ENCODE measurements at places on chromosomes 11 and 22.

GRCh38 chr22:48192920-48193319 is 1430.5 kb downstream of the TBC1D22A start:
- no peak for DNase-seq

GRCh38 chr11:5476186-5476819 is 12.2 kb upstream of the OR52D1 start:
- peak; percentile 53 for DNase-seq

GRCh38 chr11:86801364-86801763 is 1.0 kb downstream of the PRSS23 start:
- no peak for DNase-seq

GRCh38 chr22:46055911-46056545 is 79.1 kb upstream of the WNT7B start:
- peak; percentile 48 for DNase-seq

GRCh38 chr22:25409240-25409639 is 155.2 kb upstream of the GRK3 start:
- DNase-seq, result no peak

DNA sequence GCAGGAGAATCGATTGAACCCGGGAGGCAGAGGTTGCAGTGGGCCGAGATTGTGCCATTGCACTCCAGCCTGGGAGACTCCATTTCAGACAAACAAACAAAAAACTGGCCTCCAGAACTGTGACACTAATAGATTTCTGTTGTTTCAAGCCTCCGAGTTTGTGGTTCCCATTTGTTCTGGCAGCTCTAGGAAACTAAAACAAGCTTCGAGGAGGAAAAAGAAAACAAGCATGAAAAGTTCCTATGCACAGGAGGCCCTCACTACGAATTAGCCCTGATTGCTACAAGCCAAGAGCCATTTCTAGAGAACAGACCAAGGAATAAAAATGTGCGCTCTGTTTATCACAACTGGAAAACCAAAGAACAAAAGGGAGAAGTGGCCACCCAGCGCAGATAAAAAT is 47.8 kb upstream of the SHANK2 start:
- no peak for DNase-seq

GRCh38 chr11:7579361-7579791 is 65.6 kb downstream of the PPFIBP2 start:
- peak; percentile 48 for DNase-seq

DNA sequence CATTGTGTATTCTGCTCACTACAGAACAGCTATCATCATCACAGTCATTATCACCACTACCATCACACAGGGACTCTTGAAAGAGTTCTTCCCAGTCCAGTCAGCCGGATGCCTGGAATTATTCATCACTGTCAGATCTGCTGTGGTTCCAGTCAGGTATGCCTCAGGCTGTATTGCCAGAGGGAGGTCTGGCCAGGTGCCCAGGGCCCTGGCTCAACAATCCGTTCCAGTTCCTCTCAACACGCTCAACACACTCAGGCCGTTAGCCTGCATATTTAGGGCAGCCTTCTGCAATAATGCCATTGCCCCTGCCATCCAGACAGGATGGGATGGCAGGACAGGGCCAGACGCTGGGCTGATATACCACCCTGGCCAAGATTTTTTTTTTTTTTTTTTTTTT is 28.6 kb upstream of the RASL10A start:
- peak; percentile 93 for DNase-seq

DNA sequence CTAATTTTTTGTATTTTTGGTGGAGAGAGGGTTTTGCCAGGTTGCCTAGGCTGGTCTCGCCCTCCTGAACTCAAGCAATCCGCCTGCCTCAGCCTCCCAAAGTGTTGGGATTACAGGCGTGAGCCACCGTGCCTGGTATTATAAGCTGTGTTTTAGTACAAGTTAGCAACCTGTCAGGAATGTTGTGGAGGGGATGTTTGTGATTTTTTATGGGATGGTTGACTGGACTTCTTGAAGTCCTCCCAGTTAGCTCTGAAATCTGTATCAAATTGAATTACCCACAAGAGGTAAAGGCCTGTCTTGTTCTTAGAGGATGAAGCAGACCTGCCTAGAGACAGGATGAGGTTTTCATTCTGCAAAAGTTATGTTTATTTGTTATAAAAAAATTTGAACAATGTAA is 34.1 kb upstream of the IL18BP start:
- no peak for DNase-seq

DNA sequence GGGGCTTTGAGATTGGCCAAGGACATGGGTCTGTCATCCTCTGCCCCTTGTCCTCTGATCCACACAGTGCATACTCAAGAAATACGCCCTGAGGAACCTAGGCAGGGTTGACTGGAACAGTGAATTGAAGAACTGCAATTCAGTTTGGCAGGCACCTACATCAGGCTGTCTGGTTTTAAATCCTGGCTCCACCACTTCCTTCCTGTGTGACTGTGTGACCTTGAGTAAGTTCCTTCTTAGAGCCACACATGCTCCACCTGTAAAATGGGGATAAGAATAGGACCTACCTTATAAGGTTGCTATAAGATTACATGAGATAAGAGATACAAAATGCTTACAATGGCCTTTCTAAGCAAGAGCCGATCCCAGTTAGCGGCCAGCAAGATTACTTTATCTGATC is 15.8 kb upstream of the TCF20 start:
- DNase-seq, result no peak

DNA sequence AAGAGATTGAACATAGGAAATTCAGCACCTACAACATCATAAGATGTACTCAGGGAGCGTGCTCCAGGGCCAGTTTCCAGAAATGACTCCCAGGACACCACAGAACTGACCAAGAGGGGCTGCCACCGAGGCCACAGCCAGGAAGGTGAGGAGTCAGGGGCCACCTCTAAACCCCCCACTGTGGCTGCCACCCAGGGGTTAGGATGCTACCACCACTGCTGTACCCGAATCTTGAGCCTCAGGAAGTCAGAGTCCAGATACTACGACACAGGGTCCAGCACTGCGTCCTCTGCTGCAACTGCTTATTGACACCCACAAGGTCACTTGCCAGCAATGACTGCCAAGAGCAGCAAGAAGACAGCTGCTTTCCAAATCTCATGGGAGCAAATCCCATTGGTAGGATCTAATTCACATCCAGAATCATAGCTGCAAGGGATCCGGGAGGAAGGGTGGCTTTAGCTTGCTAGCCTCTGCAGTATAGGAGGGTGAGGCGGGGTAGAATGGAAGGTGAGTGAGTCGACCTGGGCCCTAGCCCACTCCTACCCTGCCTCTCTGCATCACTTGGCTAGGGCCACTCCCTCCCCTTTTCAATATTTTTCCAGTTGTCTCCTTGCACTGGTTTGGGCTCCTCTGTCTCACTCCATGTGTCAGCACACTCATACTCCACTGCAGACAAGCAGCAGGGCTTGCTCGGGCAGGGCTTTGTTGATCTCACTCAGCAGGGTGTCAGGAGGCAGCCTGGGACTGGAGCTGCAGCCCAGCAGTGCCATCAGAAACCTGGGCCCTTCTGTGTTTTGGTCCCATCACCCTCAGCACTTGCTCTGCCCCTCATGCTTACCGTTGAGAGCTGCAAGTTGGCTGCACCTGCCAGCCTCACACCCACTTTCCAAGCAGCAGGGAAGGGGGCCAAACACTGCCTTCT is 18.1 kb upstream of the CYTH4 start:
- DNase-seq, result no peak

GRCh38 chr11:111627591-111627990 is 25.3 kb downstream of the SIK2 start:
- DNase-seq, result peak; percentile 47

DNA sequence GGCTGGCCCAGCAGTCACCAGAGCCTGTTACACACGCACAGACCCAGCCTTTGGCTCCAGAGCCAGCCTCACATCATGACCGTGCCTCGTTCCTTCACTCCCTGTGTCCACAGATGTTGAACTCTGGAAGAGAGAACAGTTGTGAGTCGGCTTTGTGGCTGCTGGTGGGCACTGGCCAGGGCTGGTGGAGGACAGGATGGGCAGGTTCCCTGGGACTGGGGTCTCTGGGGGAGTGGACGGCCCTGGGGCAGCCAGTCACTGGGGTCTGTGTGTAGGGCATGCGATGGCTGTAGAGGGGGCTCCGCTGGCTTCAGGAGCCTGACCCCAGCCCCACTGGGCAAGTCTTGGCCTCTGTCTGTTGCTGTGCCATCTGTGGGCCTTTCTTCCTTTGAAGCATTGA is 1070.1 kb downstream of the BRD1 start:
- no peak for DNase-seq

DNA sequence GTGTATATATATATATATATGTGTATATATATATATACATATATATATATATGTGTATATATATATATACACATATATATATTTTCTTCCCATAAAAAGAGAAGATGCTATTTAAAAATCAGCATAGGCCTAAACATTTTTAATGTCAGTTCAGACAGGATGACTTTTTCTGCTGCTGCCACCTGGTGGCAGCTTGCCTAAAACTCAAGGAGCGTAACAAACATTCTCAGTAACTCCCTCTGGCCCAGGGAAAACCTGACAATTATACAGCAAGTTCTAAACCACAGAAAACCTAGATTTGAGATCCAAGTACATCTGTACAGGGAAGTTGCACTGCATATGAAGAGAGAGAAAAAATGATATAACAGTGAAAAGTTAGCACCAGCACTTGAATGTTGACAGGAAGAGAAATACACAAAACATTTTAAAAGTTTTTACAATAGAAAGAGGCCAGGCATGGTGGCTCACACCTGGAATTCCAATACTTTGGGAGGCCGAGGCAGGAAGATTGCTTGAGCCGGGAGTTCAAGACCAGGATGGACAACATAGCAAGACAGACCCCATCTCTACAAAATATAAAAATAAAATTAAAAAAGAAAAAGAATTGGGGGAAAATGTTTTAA is 16.6 kb downstream of the OR8A1 start:
- peak; percentile 58 for DNase-seq

GRCh38 chr11:46597155-46597554 is 3.3 kb upstream of the AMBRA1 start:
- no peak for DNase-seq

DNA sequence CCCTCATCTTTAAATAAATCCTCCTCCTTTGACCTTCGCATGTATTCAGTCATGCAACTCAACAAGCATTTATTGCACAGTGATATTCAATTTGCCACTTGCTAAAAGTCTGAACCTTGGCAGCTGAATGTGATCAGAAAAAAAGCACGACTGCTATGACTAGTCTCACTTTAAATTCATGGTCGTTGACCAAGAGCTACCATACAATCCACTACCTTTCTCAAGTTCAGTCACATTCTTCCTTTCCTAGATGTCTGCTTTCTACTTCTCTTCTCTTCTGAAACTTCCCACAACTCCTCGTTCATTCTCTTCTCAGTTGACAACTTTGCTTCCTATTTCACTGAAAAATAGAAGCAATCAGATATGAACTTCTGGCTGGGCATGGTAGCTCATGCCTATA is 2.0 kb upstream of the SAA1 start:
- no peak for DNase-seq

DNA sequence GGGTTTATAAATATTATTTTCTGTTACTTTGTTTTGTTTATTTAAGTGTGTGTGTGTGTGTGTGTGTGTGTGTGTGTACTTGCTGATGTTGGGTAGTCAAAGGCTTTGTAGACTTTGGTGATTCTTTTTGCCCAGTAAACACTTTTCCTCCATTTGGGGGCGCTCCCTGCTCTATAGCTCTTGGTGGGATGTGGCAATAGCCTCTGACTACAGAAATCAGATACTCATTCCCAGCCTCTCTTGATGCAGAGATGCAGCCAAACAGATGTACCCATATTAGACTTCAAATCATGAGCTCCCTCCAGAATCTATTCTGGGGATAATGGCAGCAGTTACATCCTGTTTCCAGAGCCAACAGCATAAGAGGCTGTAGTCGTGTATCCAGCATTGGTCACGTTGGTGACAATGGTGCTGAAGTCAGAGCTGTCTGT is 33.4 kb upstream of the APOL5 start:
- peak; percentile 38 for DNase-seq

- no peak for DNase-seq
Observed at GRCh38 chr11:124759266-124760204, 2.6 kb downstream of the ESAM start.

GRCh38 chr11:129286813-129287212 is 88.8 kb upstream of the BARX2 start:
- DNase-seq, result no peak

GRCh38 chr11:35478471-35479091 is 46.8 kb downstream of the PAMR1 start:
- DNase-seq, result no peak

DNA sequence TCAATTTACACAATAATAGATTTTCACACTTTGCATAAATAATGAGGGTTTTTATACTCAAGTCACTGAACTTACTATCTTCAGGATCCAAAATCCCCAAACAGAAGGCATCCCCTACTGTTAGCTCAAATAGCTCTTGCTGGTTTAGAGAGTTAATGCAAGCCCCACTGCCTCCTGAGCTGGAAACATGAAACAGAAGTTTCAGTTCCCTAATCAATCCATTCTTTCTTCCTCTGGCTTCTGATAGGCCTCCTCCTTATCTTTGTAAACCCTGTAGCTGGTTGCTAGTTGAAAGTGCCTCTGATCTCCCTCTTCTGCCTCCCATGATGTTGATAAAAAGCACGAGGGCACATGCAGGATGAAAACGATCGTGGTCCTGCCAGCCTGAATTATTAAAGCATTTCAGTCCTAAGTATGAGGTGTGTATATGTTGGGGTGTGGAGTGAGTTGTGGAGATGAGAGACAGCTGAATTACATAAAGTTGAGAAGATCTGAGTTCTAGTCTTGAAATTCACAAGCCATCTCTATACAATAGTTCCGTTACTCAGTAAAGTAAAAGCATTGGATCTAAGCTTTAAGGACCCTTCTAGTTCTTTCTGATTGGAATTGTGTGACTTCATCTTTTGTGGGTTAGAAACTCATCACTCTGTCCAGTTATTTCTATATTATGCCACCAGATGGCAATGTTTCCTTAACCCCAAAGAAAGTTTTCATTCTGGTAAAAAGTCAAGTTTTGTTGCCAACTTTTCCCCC is 35.0 kb upstream of the EHF start:
- DNase-seq, result peak; percentile 74

DNA sequence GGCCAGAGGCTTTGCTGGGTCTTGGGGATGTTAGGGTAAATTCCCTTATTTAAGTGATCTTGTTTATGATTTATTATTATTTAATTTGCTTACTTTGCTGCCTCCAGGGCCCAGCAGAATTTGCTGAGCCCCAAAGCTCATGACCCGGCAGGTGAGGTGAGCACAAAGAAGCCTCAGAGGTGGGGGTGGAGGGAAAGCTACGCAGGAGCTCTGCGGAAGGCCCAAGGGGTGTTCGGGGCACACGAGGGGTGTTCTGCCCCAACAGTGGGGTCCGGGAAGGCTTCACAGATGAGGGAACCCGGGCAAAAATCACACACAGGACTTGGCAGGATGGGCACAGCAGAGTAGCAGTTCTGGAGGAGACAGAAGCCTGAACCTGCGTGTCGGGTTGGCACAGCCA is 6.7 kb upstream of the LINC01488 start:
- no peak for DNase-seq

DNA sequence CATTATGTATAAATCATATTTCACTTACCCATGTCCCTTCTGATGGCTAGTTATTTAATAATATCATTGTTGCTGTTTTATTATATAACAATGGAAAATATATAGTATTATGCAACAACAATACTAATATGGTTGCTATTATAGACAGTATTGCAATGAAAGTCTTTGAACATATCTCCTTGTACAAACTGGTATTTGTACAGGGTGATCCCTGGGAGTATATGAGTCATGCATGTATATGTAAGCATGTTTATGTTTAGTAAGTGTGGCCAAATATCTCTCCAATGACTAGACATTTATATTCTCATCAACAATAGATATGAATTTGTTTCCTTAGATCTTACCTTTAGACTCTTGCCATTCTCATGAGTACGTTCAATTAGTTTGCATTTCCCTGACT is 55.9 kb downstream of the KCNC1 start:
- DNase-seq, result peak; percentile 33

GRCh38 chr22:48153726-48154125 is 1391.3 kb downstream of the TBC1D22A start:
- DNase-seq, result no peak
